Lung (tissue), 17 donors: ENCODE measurements at places on chromosomes 7 and 10.

DNA sequence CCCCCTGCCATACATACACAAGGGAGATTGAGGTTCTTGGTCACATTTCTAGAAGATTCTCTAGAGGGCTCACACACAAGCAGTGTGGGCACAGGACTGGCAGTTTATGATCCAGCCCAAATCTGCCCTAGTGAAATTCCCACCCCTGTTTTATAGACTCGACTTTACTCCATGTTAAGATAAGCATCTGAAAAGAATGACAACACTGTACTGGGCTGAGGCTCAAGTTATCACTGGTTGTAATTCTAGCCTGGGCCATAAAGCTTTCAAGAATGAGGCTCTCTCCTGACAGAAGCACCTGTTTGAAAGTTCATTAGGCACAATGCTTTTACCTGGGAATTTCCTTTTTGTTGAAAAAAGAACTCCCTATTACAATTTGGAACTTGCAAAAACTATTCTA, 195.6 kb upstream of the GLI3 start:
- DNase-seq, result no peak

DNA sequence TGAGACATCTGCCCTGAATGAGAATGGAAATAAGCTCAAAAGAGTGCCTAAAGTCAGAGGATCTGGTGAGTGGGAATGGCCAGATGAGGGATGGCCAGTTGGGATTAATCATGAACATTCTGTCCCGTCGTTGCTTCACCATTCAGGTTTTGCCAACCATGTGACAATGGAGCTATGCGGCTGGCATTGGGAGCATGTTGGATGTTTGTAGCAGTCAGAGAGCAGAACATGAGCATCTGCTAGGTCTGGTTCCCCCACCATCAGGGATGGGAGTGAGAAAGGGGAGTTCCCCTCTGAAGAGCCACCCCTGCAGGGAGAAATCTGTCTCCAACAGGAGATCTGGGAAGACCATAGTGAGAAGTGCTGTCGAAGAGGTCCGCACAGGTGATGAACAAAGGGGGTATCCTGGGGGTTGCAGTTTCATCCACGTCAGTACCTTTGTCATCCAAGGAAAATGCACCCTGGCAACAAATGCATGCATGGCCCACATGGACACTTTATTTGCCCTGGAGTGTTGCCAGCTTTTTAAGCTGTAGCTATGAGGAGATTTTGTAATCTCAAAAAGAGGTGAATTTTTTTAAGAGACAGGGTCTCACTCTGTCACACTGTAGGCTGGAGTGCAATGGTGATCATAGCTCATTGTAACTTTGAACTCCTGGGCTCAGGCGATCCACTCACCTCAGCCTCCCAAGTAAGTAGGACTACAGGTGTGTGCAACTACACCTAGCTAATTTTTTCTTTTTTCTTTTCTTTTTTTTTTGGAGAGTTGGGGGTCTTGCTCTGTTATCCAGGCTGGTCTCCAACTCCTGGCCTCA, 190.2 kb downstream of the CAMK1D start:
- DNase-seq, result peak; percentile 21

DNA sequence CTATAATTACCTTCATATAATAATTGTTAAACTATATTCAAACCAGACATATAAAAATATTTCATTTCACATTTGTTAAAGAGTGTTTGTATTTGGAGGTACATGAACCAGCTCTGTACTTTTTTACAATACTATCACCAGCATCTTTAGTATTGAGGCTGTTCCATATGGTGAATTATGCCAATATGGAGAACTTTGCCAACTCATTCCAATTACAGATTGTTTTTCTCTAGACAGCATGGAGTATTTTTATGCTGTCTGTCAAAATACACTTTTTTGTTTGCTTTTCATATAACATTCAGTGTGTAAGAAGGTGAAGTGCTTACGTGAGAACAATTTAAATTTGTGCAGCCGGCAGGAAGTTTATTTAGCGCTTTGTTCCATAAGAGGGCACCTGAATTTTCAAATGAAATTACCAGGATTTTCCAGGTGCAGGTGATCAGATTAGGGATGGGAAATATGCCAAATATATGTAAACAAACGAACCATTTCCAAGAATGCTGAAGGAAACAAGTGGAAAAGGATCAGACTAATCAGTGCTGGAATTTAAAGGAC, 54.9 kb downstream of the SEMA3E start:
- DNase-seq, result peak; percentile 37

GRCh38 chr10:95476469-95477174, 84.5 kb downstream of the SORBS1 start:
- no peak for DNase-seq

- no peak for DNase-seq
Observed at GRCh38 chr10:34081948-34082347, 733.1 kb downstream of the PARD3 start.

- DNase-seq, result no peak
Observed at GRCh38 chr10:599767-600166, 89.7 kb downstream of the DIP2C start.

- no peak for DNase-seq
Observed at GRCh38 chr7:1234881-1235500, 2.3 kb downstream of the UNCX start.

DNA sequence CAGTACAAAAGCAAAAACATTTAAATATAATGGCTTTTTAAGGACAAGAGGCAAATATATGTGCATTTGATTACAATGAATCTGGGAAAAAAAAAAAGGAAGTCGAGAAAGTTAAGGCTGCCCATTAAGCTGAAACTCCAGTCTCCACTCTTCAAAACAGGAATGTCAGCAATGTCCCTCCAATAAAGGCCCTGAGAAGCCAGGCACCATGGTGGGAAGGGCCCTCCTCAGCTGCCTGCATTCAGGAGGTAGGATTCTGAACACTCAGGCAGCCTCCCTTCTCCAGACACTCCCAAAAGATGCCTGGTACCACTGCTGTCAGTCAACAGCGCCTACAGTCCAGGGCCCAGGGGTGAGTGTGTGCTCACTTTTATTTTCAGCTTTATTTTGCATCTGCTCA, 121.3 kb upstream of the MGMT start:
- no peak for DNase-seq

DNA sequence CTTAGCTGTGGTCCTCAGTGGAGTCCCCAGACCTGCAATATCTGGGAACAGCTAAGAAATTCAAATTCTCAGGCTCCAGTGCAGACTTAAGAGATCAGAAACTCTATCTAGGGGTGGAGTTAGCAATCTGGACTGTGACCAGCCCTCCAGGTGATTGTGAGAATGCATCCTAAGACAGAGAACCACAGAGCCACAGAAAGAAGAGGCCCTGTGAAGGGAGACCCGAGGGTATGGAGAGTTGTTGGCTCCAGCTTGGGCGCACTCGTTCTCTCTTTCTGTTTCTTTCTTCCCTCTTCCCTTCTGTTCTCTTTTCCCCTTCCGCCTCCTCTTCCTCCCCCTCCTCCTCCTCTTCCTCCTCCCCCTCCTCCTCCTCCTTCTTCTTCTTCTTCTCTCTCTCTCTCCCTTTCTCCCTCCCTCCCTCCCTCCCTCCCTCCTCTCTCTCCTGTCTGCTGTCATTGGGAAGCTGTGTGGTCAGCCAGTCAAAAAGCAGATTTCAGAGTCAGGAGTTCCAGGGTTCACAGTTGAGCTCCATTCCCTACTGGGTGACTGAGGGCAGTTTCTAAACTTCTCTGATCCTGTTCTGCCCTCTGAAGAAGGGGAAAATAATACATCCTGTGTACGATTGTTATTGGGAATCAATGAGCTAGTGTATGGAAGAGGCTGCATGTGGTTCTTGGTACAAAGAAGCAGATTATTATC, 62.1 kb upstream of the STEAP1B start:
- no peak for DNase-seq

DNA sequence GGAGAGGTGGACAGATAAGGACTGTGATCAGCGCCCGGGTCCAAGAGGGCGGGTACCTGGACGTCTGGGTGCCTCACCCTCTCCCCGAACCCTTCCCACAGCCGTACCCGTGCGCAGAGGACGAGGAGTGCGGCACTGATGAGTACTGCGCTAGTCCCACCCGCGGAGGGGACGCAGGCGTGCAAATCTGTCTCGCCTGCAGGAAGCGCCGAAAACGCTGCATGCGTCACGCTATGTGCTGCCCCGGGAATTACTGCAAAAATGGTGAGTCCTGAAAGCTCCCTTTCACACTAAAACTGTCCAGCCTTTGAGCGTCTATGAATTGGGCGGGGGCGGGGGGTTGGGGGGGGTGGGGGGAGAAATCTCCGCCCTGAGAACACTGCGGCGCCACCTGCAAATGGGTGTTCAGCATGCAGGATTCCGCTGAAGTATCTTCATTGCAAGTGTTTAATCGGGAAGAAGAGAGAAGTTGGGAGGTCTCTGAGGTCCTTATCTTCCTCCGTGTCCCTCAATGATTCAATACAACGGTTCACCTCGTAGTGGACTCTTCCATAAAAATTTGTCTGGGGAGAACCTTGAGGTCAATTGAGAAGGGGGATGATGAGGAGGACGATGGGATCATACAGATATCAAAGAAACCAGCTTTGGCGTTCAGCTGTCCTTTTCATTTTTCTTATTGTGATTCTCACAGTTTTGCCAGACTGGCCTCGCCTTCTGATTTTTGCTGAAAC, 906 bp downstream of the DKK1 start:
- DNase-seq, result peak; percentile 48

- DNase-seq, result no peak
Observed at GRCh38 chr7:118938845-118939244, 714.3 kb downstream of the ANKRD7 start.

DNA sequence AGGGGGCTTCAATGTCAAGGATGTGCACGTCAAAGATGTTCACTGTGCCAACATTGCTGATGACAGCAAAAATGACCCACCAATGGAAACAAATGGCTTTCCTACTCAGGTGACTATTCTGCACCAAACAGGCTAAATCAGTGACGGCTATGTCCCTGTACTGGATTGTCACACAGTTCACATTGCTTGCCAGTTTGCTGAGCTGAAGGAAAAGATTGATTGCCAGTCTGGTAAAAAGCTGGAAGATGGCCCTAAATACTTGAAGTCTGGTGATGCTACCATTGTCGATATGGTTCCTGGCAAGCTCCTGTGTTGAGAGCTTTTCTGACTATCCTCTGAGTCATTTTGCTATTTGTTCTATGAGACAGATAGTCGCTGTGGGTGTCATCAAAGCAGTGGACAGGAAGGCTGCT, 202.2 kb upstream of the ETV1 start:
- DNase-seq, result no peak

GRCh38 chr10:131576341-131577177, 265.0 kb upstream of the TCERG1L start:
- no peak for DNase-seq

DNA sequence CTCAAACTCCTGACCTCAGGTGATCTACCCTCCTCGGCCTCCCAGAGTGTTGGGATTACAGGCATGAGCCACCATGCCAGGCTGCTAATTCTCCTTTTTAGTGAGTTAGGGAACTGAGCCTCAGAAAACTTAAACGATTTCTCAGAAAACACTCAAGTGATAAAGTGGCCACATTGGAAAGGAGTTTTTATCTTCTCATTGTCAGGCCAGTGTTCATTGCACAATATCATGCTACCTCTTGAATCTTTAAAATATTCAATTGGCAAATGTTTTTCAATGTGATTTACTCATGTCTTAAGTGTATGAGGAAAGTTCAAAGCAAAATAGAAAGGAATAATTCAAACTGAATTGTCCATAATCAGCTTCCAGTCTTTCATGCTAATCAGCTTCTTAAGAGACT, 80.7 kb downstream of the ITGB8 start:
- DNase-seq, result no peak

- peak; percentile 66 for DNase-seq
Observed at GRCh38 chr7:94908323-94909178, 1.2 kb downstream of the PPP1R9A start.

GRCh38 chr10:94264085-94264484, 98.7 kb downstream of the NOC3L start:
- no peak for DNase-seq

GRCh38 chr7:1562597-1563051, 6.6 kb upstream of the TMEM184A start:
- DNase-seq, result no peak

- DNase-seq, result no peak
Observed at GRCh38 chr7:114504586-114504985, 90.0 kb downstream of the FOXP2 start.

DNA sequence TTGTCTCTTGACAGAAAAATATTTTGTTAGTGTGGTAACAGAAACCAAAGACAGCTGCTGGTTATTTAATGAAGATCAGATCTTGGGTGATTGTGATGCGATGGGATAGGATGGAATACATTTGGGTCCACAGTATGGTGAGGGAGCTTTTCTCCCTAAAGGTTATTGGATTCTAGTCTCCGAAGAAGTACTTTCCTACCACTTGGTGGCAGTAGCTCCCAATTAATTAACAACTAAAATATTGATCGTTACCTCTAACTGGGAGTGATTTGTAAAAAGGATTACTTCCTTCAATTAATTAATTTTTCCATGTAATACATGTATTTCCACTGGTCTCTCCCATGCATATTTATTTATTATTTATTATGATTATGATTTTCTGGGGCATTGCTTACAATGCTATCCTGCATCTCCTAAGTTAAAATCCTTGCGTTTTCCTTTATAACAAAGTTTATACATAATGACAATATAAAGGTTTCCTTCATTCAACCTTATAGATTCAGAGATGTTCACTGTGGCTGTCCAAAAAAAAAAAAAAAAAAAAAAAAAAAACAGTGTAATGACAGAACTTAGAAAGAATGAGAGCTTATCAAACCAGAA, 25.6 kb downstream of the TMEM196 start:
- DNase-seq, result peak; percentile 42
